ENCODE measurements at places on chromosomes 6 and 20.

GRCh38 chr6:6033858-6034257, 27.1 kb upstream of the NRN1 start:
- DNase-seq = no peak

- DNase-seq = no peak
These were observed 5.2 kb downstream of the UNC93A start for GRCh38 chr6:167296293-167296690.

GRCh38 chr20:55172310-55173002, 697.1 kb downstream of the DOK5 start:
- DNase-seq = no peak

DNA sequence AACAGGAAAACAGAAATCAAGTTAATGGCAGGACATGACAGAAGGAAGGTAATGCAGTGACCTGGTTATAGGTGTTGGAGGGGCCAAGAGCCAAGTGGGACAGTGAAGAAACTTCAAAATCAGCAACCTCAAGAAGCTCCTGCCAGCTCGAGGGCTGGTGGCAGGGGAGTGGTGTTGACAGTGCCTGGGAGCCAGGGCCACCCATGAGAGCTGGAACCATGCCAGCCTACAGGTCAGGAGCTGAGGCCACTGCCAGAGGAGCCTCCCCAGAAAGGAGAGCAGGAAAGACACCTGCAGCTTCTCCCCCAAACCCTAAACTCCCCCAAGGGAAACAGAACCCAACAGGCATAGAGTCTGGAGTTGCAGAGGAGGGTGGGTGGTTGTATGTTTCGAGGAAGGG, 262.1 kb downstream of the LRFN2 start:
- DNase-seq = no peak
